Right ventricle myocardium inferior (tissue), 1 donor: ENCODE measurements at places on chromosomes 11 and 22.

DNA sequence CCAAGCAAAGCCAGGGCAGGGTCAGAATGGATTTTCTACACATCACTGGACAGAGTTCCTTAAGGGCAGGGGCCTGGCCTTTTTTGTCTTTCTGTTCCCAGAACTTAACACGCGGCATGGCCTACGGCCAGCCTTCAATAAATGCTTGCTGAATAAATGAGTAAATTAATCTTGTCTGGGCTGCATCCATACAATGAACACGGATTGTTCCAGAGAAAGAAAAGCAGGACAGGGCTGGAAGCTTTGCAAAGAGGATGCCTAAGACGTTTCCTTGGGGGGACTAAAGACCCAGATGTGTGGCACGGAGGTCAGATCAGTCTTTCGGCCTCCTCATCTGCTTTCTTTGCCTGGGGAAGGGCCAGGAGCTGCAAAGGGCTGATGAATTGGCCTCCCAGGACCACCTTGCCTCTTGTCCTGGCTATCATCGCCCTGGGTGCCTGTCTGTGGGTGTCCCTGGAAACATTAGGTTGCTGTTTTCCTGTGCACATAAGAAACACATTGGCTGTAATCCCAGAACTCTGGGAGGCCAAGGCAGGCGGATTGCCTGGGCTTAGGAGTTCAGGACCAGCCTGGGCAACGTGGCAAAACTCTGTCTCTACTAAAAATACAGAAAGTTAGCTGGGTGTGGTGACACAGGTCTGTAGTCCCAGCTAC lies 20.8 kb upstream of the RFPL3 start:
- DNase-seq = no peak

GRCh38 chr22:32020117-32020516 lies 22.9 kb upstream of the SLC5A1 start:
- DNase-seq = no peak

GRCh38 chr22:41974691-41975290 lies 5.5 kb downstream of the SEPTIN3 start:
- no peak for DNase-seq

- no peak for DNase-seq
Measured at GRCh38 chr11:109363682-109364081, 58.3 kb upstream of the C11orf87 start.

GRCh38 chr11:124101737-124102136 lies 13.5 kb upstream of the VWA5A start:
- DNase-seq = no peak

GRCh38 chr11:114115451-114115928 lies 56.0 kb downstream of the ZBTB16 start:
- no peak for DNase-seq

DNA sequence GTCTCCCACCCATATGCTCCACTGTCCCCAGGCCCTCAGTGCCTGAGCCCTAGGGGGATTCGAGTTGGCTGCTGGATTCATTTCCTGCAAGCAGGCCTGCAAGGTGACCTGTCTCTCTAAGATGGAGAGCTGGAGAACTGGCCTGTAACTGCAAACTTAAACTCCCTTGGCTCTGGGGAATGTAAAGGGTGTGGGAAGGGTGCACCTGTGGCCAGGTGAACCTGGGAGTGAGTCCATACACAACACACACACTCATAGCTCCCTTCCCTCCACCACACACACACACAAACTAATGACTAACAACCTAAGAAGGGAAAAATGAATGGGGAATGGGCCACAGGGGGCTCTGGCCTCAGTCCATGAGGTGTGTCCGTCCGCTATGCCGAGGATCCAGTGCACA lies 14.5 kb downstream of the SMTNL1 start:
- DNase-seq = no peak

DNA sequence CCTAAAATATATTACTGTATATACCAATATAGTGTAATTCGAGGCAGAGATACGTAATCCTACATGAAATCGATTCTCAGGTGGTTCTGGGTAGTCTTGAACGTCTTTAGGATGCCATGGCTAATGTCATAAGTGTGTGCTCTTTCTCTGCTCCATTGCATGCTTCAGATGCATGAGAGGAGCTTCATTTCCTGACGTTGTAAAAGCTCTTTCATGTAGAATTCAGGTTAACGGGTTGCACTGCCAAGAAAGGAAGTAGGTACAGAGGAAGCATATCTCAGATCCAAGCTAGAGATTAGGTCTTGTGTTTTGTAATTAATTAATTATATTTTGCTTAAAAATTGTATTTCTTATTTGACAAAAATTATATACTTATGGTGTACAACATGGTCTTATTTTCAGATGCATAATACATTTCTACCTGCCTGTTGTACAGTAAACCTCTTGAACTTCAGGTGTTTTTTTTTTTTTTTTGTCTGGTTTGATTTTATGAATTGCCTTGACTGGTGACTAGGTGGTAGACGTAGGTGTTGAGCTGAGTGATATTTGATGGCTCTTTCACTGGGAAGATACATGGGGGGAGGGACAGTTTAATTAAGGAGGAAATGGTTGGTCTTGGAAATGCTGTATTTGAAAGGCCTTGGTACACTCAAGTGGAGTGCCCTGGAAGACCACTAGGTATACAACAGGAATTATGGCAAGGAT lies 9.3 kb downstream of the NUP50 start:
- no peak for DNase-seq

GRCh38 chr11:57248780-57249383 lies 11.8 kb upstream of the APLNR start:
- peak; percentile 74 for DNase-seq

DNA sequence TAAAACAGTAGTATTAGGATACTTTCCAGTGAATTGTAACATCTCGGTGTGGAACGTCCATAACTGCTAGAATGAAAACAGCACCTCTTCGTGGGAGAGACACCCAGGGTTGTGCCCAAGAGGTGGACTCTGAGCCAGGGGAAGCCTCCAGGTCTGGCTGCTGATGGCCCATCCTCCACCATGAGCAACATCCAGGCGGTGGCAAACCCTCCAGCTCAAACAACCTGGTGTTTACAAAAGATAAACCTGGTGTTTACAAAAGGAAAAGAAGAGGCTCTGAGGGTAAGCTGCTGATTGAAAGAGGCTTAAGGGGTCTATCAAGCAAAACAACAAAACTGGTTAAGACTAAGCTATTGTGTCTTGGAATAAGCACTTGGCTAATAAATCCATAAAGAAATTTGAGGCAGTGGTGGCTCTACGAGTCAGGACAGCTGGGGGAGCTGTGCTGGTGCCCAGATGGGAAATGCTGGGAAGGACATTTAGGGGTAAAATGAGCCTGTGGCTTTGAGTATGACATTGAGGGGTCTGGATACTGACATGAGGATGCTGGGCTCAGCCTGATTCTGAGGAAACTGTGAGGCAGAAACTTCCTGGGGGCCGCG lies 909.0 kb downstream of the BRD1 start:
- no peak for DNase-seq
